ENCODE measurements at places on chromosomes 11 and 22. TPM values are rescaled to one million over a fixed set of nuclear protein-coding genes. Genes with fewer than 3 reads are reported as not detected.

The PPP6R3 gene
- 42.6 TPM for total RNA-seq

The PRG2 gene
- total RNA-seq = not detected

The ARSA gene
- total RNA-seq = 49.5 TPM

The MS4A6E gene
- total RNA-seq = not detected

The KCNK7 gene
- not detected for total RNA-seq

The LMNTD2 gene
- 6.7 TPM for total RNA-seq

The ANO5 gene
- 0.84 TPM for total RNA-seq

The HTR3A gene
- total RNA-seq = not detected

The LIF gene
- 35.8 TPM for total RNA-seq

The JRKL gene
- total RNA-seq = 1.3 TPM

DNA sequence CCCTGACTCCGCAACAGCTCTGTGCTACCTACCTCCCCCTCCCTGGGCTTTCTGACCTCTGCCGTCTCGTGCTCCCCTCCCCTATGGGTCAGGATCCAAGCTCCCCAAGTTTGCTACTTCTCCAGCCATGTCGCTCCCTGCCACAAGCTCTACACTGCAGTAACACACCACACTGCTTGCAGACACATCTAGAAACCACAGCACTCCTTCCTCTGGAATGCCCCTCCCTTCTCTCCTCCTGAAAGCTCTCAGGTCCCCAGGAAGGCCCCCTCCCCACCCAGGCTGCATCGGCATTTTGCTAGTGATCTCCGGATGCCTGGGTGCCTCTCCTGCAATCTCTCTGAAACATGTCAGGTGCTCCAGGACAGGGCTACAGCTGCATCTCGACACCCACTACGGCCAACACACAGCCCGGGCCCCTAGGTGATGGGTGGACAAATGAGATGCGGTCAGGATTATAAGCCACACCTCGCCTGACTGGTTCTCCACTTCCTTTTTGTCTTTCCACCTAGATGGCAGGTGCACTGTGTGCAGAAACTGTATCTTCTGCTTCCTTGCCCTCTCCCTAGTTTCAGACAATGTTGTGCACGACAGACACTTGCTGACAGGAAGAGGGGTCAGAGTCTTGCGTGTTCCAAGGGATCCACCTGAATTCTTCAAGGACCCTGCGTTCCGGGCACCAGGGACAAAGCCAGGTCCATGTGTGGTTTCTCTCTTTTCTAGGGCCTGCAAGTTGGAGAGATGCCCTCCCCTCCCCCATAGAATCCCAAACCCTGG is 22.9 kb downstream of the RPUSD4 start:
- DNase-seq = no peak

DNA sequence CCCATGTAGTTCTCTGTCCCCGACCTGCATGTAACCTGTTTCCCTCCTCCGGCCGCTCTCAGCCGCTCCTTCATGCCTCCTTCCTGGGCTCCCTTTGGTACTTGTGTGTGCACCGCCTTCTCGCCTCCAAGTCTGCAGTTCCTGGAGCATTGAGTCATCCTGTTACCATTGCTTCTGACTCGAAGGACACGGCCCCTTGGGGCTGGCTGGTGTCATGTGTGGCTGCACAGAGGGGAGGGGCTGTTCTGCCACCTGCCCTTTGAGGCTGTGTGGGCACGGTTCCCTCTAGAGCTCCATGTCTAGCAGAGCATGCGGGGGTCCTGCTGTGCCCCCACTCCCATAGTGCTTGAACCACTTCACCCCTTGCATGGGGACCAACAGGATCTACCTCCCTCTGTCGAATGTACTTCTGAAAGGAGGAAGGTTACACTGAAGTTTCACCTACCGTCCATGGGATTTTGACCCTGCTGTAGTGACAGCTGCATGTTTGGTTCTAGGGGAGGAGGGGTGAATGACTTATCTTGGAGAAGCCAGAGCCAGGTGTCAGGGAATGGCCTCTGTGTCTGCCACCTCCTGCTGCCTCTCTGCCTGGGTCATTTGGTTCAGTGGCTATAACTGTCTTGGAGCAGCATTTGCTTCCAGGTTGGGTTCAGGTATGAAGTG is 39.6 kb downstream of the BCR start:
- peak; percentile 75 for DNase-seq

DNA sequence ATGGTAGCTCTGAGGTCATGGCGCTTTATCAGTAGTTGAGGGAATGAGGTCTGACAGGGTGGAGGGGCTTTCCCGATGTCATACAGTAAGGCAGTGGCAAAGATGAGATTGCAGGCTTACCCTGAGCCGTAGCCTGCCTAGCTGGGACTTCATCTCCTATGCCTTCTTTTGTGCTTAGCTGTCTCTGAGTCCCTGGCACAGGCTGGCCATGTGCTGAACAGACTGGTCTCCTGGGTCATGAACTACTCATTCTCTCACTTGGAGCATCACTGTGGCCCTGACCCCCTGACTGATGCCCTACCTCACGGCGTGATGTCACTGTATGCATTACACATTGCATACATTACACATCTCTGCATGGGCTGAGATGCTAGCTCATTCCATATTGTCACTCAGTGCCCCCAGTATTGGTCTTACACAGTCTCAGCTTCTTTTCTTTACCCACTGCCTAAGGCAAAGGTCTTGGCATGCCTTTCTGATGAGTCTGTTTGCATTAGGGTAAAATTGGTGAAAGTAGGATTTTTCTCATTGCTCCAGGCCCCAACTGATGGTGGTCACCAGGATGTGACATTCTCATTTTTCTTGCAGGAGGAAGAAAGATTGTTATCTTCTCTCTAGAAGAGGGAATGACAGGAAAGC is 389.4 kb upstream of the CADM1 start:
- DNase-seq = peak; percentile 71

DNA sequence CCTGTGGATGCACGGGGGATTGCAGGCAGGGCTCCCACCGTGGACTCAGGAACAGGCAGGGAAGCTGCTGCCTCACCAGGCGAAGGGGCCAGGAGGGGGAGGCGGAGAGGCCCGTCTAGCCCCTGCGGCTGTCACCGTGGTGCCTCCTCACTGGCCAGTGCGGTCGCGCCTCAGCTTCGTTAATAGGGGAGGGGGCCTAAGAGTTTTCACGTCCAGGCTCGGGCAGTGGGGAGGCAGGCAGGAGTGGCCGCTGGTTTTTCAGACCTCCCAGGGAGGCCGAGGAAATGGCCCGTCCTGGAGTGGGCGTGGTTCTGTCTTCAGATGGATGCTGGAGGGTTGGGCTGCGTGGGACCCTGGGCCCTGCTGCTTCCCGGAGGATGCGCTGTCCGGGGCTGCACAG is 91.1 kb upstream of the B3GAT1 start:
- no peak for DNase-seq

GRCh38 chr11:11995601-11996000 is 12.8 kb downstream of the DKK3 start:
- no peak for DNase-seq

DNA sequence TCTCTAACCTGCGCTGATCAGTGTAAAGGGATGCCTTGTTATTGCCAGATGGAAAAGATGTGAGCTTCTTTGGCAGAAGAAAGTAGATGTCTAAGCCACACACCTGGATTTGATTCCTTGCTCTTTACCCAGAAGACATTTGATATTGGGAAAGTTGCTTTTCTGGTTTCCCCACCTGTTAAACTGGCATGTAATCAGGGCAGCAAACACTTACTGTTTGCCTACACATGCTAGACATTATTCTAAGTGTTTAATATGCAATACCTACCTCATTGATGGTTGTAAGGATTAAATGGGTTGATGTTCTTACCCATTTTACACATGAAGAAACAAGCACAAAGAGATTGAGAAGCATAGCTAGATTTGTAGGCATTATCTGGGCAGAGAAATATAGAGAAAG is 16.6 kb downstream of the ASRGL1 start:
- no peak for DNase-seq

DNA sequence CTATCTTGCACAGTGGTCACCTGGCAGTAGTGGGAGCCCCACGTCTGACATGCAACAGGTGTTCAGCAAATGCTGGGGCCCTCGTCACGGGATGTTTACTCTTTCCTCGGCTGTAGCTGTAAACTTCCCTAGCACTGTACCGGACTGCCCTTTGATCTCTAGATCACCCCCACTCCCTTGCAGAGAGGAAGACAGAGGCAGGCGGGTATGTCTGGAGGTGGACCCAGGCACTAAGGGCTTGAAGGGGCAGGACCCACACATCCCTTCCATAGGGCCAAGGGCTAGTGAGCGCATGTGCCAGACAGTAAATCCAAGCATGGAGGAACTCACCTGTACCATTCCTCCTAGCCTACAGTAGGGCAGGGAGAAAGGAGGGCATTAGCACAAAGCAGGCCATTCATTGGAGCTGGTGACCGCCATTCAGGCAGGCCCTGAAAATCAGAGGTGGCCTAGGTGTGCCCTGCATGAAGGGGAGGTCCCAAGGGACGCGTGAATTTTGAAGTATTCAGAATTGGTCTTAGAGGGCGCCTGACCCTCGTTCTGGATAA is 1.9 kb upstream of the SMTN start:
- no peak for DNase-seq

DNA sequence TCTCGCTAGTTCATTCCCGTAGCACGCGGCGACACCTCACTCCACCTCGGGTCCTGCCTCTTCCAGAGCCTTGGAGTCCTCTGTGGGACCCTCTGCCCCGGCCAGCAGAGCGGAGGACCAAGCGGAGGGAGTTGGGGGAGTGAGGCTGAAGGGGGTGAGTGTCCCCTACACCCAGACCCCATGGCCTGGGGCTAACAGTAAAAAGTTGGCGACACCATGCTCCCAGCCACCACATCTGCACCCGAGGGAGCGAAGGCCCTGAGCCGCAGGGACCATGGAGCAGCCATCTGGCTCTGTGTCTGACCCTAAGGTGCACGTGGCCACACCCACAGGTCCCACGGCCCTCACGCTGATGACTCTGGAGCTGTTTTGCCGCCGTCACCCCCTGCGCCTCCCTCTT is 293.8 kb downstream of the BRD1 start:
- no peak for DNase-seq

- no peak for DNase-seq
Measured at GRCh38 chr11:119758291-119758690, 29.3 kb upstream of the NECTIN1 start.

DNA sequence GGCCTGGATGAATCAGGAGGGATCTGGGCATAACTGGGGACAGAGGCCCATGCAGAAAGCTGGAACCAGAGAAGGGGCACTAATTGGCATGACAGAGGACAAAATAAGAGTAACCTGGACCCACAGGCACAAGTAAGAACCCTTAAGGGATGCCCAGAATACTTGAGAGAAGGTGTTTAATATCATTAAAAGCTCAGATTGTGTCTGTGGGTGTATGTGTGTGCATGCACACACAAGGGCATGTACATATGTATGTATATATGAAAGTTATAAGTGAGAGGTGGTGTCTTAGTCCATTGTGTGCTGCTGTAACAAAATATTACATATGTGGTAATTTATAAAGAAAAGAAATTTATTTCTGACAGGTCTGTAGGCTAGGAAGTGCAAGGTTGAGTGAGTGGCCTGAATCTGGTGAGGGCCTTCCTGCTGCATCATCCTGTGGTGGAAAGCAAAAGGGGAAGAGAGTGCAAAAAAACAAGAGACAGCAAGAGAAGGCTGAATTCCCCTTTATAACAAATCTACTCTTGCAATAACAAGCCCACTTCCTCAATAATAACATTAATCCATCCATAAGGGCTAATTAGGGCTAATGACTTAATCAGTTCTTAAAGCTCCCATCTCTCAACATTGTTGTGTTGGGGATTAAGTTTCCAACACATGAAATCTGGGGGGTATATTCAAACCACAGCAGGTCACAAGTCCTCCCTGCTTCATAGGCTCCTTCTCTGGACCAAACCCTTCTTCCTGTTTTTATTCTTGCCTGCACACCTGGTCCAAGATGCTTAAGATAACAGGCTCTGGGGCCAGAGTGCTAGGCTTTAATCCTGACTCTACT is 68.3 kb upstream of the POU2AF2 start:
- no peak for DNase-seq

- DNase-seq = peak; percentile 19
Measured at GRCh38 chr11:1335811-1336761, 26.7 kb upstream of the TOLLIP start.

GRCh38 chr22:28019881-28020861 is 101.1 kb upstream of the PITPNB start:
- peak; percentile 73 for DNase-seq

- no peak for DNase-seq
Measured at GRCh38 chr11:72732329-72732728, 19.9 kb downstream of the ARAP1 start.

DNA sequence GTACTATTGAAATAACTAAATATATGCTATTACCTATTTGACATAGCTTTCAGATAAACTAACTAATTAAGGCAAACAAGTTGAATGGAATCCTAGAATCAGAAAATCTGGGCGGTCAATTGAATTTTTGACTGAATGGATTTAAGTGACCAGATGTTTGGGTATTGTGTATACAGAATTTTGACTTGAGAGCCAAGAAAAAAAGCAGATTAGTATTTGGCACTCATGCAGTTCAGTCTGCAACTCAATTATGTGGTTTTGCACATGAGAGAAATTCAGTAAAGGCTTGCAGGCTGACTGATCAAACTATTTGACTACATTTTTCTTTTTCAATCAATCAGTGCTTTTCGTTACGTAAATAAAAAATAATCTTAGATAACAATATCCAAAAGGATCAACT is 254.8 kb downstream of the GUCY1A2 start:
- DNase-seq = no peak

GRCh38 chr11:129041611-129042018 is 98.9 kb upstream of the TP53AIP1 start:
- no peak for DNase-seq

DNA sequence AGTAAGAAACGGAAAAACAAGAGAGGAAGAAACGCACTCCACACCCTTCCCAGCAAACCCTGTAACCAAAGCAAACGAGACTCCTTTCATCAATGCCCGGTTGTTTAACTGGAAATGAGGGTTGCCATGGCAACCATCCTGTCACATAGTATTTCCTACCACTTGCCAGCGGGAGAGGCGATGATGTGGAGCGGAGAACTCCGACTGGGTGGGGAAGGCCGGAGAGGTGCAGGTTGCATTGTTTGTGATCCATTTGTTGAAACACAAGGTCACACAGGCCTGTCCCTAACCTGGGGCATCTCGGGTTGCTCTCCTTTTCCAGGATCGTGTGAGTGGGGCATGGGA is 609.9 kb downstream of the BUD13 start:
- no peak for DNase-seq

GRCh38 chr11:7965386-7965785 is at the start of gene NLRP10:
Gene NLRP10, minus strand, starts transcription at chr11:7965447. Its CDS starts 1,952 bp downstream, at chr11:7963495.
- no peak for DNase-seq

- DNase-seq = no peak
Measured at GRCh38 chr22:19631899-19632667, 82.2 kb upstream of the SEPTIN5 start.

DNA sequence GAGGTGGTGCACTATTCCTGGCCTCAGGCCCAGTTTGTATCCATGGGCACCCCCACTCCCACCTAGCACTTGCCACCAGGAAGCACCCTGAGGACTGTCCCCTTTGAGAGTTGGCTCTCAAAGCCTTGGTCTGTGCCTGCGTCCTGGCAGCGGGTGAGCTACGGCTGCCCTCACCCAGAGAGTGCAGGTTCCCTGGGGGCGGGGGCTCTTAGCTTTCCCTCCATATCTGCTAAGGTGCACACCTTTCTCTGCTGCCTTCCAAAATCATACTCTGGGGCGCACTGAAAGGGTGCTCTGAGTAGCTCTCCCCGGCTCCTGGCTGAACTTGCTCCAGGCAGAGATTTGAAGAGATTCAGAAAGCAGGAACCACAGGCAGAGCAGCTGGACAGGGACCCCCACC is 7.1 kb downstream of the KCNQ1 start:
- DNase-seq = no peak

GRCh38 chr11:110797453-110797852 is 85.2 kb upstream of the ARHGAP20 start:
- peak; percentile 69 for DNase-seq

GRCh38 chr11:20248871-20249270 is 88.6 kb upstream of the DBX1 start:
- no peak for DNase-seq

All from Caki2 (cell line).